IPS-NIHi11 (cell line): ENCODE measurements at places on chromosomes 4 and X.

- DNase-seq: no peak
Measured at GRCh38 chrX:30620125-30620524, 33.1 kb upstream of the GK start.

GRCh38 chr4:173860094-173860493 lies 330.1 kb upstream of the HAND2 start:
- no peak for DNase-seq

DNA sequence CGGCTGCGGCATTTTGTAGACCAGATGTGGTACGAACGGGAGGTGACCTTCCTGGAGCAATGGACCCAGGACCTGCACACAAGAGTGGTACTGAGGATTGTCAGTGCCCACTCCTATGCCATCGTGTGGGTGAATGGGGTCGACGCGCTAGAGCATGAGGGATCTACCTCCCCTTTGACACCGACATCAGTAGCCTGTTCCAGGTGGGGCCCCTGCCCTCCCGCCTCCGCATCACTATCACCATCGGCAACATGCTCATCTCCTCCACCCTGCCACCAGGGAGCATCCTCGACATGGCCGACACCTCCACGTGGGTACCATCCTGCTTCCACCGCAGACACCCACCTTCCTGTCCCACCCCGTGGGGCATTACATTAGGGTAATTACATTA lies 46.2 kb downstream of the SMARCA5 start:
- peak; percentile 30 for DNase-seq

DNA sequence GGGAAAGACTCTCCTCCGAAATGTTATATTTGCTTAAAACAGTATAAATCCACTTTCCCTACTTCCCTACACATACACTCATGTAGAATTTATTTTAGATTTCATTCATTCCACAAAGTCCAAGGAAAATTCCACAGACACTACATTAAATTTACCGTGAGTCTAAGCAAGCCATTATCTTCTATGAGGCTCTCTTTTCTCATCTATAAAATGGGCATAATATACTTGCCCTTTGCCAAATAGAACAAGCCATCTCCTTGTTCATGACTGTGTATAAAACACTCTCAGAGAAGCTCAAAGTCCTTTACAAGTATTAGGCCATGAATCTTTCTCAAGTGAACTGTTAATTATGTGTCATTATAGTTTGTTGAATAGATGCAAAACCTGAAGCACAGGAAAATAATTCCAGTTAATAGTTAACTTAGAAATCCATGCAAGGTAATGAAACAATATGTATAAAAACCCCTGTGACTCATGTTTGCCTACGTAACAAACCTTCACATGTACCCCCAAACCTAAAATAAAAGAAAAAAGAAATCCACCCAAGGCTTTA lies 10.7 kb downstream of the TEC start:
- no peak for DNase-seq

- no peak for DNase-seq
Measured at GRCh38 chr4:175339100-175339707, 421.0 kb downstream of the ADAM29 start.

GRCh38 chrX:68355629-68355920 lies 77.7 kb downstream of the OPHN1 start:
- DNase-seq: no peak

- DNase-seq: no peak
Measured at GRCh38 chrX:74511704-74512103, 90.4 kb downstream of the SLC16A2 start.

GRCh38 chr4:129098531-129099001 lies 2.6 kb downstream of the C4orf33 start:
- DNase-seq: no peak

- DNase-seq: no peak
Measured at GRCh38 chrX:14616301-14616700, 87.0 kb downstream of the GLRA2 start.

- DNase-seq: no peak
Measured at GRCh38 chr4:8272472-8273428, 3.2 kb downstream of the HTRA3 start.

- DNase-seq: no peak
Measured at GRCh38 chrX:150268839-150269355, 94.2 kb upstream of the MAMLD1 start.

DNA sequence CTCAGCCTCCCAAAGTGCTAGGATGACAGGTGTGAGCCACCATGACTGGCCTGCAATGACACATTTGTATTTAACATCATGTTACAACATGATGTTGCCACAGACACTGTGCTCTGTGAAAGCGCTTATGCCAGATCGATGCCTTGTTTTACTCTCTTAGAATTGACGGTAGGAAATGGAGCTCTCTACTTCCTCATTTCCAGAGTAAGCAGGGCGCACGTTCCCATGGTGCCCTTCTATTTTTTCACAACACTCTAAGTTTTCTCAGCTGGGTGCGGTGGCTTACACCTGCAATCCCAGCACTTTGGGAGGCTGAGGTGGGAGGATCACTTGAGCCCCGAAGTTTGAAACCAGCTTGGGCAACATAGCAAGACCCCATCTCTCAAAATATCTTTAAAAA lies 60.7 kb upstream of the DHRSX start:
- no peak for DNase-seq

DNA sequence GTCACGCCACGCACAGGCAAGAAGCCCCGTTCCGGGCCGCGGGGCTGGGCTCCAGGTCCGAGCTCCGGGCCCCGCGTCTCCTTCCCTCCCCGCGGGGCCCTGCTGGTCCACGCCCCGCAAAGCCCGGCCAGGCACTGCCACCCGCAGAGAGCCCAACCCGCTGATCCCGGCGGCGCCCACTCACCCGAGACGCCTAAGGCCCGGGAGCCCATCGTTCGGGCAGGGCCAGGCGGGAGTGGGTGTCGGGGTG lies 870 bp downstream of the PDZD4 start:
- no peak for DNase-seq

GRCh38 chrX:2610246-2611170 lies 80.6 kb upstream of the CD99 start:
- DNase-seq: no peak

GRCh38 chr4:141957416-141957815 lies 321.0 kb downstream of the IL15 start:
- no peak for DNase-seq

- DNase-seq: no peak
Measured at GRCh38 chrX:112664924-112665323, 14.8 kb downstream of the LHFPL1 start.

DNA sequence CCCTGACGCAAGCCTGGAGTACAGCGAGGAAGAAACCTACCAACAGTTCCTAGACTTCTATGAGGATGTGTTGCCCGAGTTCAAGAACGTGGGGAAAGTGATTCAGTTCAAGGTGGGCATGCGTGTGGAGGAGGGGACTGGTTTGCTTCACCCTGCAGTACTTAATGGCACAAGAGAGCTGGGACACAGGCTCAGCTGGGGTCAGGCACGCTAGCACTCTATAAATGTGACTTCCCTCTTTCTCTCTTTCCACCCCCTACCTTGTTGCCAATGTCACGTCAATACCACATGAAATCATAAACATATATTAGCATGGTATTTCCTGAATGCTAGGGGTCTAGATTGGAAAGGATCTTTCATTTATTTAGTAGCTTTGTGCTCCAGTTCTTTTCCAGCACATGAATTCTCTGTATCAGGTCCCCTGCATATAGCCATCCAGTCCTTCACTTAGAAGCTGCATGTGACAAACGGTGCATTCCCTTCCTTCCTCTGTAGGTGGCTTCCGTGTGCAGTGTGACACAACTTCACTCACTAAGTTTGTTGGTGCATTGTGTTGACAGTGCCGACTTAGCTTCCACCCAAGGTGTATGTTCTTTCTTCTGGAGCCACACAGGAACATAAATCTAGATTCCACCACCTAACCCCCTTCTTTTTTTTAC lies 25.6 kb downstream of the ZRSR2 start:
- peak; percentile 42 for DNase-seq
